Stimulated activated CD8-positive, alpha-beta memory T cell treated with anti-CD3 and anti-CD28 coated beads, Interleukin-7, amount 100 ng/mL, for 1 hour (primary cell): ENCODE measurements at places on chromosomes 7 and 10.

DNA sequence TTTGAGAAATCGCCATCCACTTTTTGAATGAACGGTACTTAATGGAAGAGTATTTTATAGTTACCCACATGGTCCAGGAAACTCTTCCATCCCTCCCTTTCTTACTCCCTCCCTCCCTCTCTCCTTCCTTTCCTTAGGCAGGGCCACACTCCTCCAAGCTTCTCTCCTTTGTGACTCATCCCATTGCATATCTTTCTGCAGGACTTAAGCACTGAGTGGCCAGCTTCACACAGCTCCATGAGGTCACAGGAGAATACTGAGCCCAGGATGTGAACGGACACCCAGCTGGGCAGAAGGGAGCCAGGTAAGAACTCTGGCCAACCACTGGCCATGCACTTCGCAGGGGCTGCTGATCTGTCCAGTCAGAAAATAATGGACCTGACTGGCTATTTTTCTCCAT lies 189.7 kb upstream of the ADCY1 start:
- no peak for DNase-seq

DNA sequence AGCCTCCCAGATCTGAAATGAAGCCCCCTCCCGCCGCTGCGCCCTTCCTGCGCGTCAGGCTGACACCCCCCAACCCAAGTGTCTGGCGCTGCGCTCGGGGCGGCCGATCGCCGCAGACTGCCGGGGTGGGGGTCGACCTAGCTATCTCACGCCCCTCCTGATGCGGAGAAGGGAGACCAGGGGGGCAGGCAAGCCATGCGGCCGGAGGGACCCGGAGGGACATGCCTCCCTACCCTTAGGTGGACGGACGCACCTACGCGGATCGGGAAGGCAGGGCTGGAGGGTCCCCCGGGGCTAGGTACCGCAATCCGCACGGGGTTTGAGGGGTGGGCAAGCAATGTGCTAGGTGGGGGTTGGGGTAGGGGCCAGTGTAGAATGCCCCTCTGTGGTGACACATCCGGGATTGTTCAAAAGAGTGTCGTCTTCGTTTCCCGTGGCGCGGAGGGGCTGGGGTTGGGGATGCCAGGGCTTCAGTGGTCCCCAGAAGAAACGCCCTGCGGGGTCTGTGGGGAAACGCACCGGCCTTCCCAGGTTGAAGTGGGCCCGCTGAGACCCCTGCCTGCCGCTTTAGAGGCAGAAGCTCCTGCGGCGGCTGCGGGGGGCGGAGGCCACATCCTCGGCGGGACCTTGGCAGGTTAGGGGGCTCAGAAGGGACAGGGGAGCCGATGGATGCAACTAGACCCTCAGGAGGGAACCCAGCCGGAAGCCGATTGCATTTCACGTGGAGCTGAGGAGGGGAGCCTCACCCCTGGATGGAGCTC lies 913 bp downstream of the ADCYAP1R1 start:
- DNase-seq: no peak

GRCh38 chr7:157425761-157426160 lies 89.0 kb downstream of the DNAJB6 start:
- no peak for DNase-seq

DNA sequence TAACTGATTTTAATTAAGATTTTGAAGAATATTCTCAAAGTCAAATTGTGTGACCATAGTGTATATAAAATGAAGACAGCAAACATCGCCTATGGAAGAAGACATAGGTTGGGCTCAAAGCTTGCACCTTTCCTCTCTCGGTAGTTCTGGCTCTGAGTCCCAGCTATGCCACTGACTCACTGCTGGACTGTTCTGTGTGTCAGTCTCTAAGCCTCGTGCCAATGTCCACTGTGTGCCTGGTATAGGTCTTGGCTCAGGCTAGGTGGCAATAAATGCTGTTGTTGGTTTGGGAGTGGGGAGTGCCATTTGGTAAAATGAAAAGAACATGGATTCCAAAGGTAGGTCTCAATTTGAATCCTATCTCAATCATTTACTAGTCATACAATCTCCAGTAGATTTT lies 137.5 kb upstream of the RHEB start:
- DNase-seq: no peak

GRCh38 chr7:43880596-43880995 lies 11.3 kb upstream of the MRPS24 start:
- DNase-seq: no peak

- DNase-seq: no peak
These were observed 5.1 kb downstream of the UNCX start for GRCh38 chr7:1237704-1238255.

GRCh38 chr7:106618480-106618879 lies 42.5 kb downstream of the CCDC71L start:
- DNase-seq: no peak
